ENCODE measurements at places on chromosomes 11 and 22.

- no peak for DNase-seq
Measured at GRCh38 chr11:67312187-67313021, 9.1 kb downstream of the SSH3 start.

DNA sequence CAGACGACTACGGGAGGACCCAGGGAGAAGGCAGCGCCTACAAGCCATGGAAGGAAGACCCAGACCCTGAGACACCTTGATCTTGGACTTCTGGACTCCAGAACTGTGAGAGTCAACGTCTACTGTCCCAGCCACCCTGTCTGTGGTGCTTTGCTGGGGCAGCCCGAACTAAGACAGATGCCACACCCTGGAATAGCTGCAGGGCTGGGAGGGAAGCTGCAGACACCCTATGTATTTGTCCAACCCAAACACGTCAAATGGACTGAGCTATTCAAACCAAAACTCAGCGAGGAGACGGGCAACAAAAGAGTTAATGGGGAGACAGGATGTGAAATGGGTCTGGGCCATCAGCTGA is 169.3 kb downstream of the CTTN start:
- no peak for DNase-seq

- no peak for DNase-seq
Measured at GRCh38 chr11:117097389-117098268, 599 bp downstream of the SIK3 start.

DNA sequence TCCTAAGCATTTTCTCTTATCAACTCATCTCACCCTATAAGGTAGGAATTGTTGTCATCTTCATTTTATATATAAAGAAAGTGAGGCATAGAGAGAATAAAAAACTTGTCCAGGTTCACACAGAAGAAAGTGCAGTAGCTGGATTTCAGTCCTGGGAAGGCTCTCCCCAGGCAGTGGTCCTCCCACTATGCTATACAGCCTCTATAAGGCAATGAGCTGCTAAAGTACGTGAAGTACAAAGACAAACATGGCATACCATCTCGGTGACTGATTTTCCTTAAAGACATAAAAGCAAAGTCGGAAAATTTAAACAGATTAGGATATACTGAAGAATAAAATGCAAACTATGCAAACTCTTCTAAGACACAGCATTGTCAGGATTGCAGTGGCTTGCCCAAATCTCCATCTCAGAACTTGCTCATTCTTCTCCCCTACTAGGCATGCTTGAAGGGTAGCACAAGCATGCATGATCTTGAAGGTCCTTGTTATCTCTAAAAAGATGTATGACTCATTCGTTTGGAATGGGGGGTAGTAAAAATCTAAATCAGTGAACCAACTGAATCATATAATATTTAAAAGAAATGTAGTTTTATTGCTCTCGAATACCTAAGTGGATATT is 97.8 kb upstream of the CSNK2A3 start:
- peak; percentile 18 for DNase-seq

- no peak for DNase-seq
Measured at GRCh38 chr11:35138943-35139721, at the start of gene CD44. CD44 (plus strand) TSS chr11:35139171; CDS start chr11:35139304, 133 bp downstream.

DNA sequence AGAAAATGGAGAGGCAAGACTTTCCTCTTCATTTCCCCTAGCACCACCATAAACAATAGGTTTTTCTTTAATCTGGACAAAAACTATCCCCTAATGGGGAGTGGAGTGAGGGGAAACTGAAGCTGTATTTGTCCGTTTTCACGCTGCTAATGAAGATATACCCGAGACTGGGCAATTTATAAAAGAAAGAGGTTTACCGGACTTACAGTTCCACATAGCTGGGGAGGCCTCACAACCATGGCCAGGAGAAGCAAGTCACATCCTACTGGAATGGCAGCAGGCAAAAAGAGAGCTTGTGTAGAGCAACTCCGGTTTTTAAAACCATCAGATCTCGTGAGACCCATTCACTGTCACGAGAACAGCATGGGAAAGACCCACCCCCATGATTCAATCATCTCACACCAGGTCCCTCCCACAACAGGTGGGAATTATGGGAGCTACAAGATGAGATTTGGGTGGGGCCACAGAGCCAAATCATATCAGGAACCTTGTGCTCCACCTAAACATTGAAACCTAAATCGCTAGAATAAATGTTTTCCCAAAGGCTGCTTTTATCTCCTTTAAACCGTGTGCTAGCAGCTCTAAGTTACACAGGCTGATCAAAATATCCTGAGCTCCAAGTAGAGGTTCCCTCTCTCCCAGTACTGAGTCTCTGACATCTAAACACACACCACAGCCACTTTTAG is 4.3 kb downstream of the UBQLN3 start:
- no peak for DNase-seq

DNA sequence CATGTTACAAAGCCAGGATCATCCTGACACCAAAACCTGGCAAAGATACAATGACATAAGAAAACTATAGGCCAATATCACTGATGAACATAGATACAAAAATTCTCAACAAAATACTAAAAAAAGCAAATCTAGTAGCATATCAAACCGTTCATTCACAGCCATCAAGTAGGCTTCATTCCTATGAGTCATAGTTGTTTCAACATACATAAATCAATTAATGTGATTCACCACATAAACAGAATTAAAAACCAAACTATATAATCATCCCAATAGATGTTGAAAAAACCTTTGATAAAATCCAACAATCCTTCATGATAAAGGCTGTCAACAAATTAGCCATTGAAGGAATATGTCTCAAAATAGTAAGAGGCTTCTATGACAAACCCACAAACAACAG is 1007.2 kb upstream of the RAG2 start:
- peak; percentile 1 for DNase-seq

DNA sequence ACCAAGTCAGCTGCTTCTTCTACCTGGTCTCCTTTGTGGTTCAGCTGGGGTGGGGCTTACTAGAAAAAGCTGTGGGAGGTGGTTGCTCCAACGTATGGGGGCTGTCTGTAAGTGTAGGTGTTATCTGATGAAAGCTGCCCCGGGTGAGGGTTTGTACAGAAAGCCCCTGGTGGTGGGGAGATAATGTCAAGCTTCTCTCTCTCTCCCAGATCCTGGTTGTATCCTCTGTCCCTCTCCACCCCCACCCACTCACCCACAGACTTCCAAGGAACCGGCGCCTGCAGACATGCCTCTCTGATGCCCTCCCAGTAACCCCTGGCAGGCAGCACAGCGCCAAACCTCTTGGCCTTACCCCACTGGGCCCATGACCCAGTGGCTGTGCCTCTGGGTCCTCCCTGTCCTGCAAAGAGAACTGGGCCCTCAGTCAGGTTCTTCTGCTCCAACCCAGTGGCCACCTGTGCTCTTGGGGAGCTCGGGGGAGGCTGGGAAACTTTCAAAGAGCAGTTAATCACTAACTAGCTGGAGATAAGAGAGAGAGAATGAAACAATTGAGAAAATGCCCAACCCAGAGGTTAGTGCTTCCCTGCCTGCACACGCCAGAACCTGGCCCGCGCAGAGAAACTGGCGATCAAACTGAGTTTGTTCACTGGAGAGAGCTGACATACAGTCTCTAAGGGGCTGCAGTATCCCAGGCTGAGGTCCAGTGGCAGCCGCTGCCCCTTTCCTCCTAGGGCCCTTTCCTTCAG is 20.4 kb upstream of the EHF start:
- DNase-seq, result no peak

- DNase-seq, result no peak
Measured at GRCh38 chr11:15775015-15775541, 581.3 kb downstream of the SOX6 start.

- no peak for DNase-seq
Measured at GRCh38 chr22:17047656-17048055, 37.1 kb upstream of the IL17RA start.

GRCh38 chr11:65899356-65900124 is 648 bp downstream of the FOSL1 start:
- DNase-seq, result no peak

- DNase-seq, result no peak
Measured at GRCh38 chr11:118998388-118998717, 415 bp downstream of the CENATAC start.

DNA sequence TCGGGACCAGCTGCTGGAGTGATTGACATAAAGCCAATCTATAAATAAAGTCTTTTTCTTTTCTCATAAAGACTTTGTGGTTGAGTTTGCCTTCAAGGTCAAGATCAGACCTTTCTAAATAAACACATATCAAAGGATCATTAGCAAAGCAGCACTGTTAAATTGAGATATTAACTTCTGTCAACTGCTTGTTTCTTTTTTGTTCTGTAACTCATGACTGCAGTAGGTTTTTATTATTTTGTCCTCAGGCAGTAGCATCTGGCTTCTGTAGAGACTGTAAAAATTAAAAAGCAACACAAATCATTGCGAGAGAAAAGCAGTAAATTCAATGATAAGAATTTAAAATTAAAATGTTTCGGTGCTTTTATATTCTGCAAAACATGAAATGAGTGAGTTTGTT is 77.7 kb upstream of the NNMT start:
- no peak for DNase-seq

- no peak for DNase-seq
Measured at GRCh38 chr11:121524233-121524631, 71.5 kb upstream of the SORL1-AS1 start.

- no peak for DNase-seq
Measured at GRCh38 chr11:29826878-29827277, 190.0 kb downstream of the KCNA4 start.

DNA sequence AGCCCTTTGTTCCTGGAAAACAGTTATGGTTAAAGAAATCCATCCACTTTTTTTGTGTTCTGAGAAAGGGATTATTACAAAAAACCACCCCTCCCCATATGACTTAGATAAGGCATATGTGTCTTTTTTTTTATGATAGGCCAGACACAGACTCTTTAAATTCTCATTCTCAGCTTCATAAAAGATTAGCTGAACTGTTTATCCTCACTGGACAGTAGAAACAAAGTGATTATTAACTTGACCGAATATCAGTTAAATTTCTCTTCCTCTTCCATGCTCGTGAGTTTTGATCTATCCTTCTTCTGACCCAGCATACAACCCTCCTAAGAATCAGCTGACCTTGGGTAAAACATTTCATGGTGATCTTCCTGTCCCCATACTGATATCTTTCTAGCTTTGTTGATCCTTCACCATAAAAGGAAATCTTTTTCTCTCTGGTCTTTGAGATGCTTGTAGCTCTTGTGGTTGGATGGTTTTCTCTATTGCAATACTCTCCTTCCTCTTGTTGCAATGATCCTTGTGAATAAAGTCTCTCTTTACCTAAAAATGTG is 26.2 kb downstream of the OR2AG2 start:
- no peak for DNase-seq

DNA sequence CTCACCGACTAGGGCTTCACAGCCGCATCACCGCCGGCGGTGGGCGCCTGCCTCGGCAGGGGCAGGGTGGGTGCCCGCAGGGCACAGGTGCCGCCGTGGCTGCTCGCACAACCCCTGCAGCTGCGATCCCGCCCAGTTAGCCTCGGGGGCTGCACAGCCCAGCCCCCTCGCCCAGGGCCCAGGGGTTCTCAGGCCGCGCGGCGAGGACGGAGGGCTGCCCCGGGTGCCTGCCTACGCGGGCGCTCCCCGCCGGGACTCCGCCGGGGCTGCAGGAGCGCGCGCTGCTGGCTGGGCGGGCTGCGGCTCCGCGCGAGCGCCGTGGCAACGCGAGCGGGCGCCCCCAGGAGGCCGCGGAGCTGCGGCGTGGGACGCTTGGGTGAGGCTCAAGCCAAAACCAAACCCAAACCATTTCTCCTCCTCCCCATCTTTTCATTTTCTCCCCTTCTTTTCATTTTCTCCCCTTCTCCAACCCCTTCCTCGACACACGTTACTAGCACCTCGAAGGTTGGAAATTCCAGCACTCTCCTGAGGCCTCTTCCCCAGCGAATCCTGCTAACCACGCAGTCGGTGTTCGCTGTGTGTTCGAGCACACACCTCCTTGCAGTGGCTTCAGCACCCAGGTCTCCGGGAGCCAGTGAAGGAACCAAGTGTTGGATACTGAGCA is at the start of gene MICAL3:
MICAL3 (minus strand) TSS at position 286 of the 664 bp plus-strand sequence. CDS start 117,749 bp downstream, outside the sequence.
- no peak for DNase-seq

DNA sequence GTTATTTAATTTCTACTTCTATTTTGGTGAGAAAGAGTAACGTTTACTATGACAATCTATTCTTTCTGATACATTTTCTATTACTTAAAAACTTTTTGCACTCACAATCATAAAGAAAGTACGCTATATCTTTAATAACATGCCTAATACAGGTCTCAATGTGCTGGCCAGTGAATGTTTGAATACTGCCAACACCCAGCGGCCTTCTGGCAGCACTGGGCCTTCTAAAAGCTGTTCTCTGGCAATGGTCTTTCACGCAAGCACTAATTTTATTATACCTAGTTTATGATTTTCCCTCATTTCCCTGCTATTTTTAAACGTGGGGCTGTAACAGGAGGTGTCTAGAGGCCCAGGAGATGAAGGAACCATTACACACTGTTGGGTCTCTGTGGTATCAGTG is 349.8 kb upstream of the PITPNB start:
- DNase-seq, result no peak

DNA sequence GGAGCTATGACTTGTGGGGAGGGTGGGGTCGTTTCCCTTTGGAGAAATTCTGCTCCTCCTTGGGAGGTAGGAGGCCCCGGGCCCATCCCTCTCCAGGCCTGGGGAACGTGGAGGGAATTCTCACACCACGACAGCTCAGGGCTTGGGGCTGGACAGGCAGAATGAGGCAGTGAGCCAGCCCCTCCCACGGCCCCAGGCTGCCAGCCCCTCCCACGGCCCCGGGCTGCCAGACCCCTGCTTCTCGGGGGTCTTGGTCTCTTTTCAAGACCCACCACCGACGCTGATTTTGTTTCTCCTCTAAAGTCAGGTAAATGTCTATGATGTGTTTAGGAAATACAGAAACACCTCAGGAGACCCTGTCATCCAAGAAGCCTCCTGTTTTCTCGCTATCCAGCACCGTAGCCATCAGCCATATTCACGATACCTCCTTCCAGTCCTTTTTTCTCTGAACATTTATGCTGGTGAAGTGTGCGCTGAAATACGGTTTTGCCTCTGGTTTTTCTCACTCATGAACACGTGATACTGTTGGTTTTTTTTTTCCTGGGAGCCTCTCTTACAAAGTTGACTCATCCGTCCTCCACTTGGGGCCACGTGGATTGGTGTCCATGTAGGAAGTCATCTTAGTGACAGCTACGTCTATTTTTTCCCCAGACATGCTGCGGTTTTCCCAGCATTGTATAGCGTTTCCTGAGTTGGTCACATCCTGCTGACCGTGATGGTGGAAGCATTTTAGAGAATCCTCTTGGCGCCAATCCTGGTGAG is 1219.6 kb downstream of the BRD1 start:
- DNase-seq, result no peak

DNA sequence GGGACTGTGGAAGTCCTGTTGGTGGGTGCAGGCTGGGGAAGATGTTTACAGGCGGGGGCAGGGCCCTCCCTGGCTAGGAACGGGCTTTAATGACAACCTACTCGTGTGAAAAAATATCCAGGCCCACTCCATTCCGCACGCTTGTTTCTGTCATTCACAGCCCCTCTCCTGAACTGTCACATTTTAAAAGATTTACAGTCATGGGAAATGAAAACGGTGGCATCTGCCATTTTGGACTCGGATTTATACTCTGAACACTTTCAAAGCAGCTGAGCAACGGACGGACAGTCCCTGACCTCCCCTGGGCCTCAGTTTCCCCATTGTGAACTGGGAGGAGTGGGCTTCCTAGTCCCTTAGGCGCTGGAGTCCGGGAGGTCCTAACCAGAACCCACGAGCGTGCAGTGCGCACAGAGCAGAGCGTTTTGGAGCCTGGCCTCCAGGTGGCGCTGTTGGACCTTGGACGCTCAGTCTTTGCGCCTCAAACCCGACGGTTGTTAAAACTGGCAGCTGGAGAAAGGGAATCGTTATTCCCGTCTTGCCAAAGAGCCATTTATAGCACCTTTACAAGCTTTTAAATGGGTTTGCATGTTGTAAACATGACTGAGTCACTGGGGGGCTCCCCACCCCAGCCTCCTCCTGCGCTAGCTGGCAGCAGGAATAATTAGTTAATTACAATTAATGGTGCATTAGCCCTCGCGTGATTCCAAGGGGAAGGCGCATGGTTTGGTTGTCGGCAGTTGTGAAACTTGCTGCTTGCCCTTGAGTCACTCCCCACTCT is 75.3 kb downstream of the FBLN1 start:
- DNase-seq, result peak; percentile 41

All from fibroblast of skin of left biceps (primary cell).